ENCODE measurements at places on chromosomes 11 and 22. TPM values are rescaled to one million over a fixed set of nuclear protein-coding genes. Genes with fewer than 3 reads are reported as not detected.

Gene APOBEC3H
- 0.11 TPM for total RNA-seq

Gene MUC2
- not detected for total RNA-seq

Gene OVOL1
- 0.91 TPM for total RNA-seq

Gene ADM2
- total RNA-seq = 13.8 TPM

Gene DENND6B
- total RNA-seq = 0.49 TPM
